ENCODE measurements at places on chromosomes 12 and 14.

GRCh38 chr12:115710104-115710564, 567.4 kb downstream of the MED13L start:
- no peak for DNase-seq

- DNase-seq = no peak
Measured at GRCh38 chr12:84648425-84648824, 264.2 kb downstream of the SLC6A15 start.

DNA sequence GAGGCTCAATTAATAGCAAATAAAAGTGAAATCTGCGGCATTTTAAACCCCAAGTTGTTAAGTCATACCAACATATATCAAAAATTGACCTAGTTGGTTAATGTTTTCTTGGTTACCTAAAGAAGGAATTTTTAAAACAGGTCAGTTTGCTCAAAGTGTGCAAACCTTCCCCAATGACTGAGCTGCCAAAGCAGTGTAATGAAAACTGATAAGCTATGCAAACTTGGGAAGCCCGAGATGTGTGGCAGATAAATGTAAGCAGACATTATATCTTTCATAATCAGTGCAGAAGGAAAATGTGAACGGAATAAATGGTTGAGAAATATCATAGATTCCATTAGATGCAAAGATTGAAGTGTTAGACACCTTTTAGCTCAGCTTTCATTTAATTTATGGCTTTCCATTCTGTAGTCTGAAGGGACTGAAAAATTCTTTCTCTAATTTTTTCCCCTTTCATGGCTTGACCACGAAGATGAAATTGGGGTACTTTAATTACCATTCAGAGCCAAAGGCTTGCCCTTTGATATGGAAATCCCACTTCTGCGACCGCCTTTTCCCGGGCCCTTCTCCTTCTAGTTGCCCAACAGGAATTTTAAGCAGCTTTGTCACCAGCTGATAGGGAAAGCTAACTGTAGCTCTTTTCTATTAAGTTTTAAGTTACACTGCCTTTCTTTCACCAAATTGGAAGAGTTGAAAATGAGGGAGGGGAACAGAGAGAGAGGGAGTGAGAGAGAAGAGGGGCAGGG, 306.6 kb upstream of the SOX5 start:
- DNase-seq = no peak

- no peak for DNase-seq
Measured at GRCh38 chr14:79278798-79279644, 932.3 kb downstream of the DIO2 start.

GRCh38 chr12:109722022-109722720, 8.5 kb downstream of the FAM222A start:
- no peak for DNase-seq

- DNase-seq = peak; percentile 7
Measured at GRCh38 chr12:79927772-79928474, 7.0 kb downstream of the PPP1R12A start.

DNA sequence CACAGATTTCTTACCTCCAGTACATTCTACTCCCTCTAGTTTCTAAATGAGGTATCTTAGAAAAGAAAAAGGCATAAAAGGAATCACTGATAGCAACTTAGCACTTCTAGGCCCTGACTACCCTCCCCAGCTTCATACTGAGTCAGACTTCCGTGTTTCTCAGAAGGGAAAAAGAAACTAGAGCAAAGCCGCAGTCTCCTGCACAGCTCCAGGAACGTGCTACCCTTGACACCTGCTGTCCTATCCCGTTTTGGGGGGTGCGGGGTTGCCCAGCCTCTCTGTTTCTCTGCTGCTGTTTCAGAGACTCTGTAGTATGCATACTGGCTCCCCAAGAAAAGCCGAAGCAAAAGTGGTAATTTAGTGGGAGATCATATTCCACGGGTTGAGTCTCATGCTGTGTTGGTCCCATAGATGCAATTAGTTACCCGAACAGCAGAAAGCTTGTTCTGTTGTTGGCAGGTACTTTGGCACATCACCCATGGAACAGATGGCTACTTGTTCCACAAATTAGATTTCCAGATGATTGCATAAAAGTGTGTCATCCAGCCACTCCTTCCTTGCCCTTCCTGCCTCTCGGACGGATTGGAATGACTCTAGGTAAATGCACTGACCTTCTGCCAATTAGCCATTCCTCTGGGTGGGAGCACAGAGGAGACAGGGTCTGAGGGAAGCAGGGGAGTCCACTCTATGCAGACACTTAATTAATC, 438.1 kb downstream of the FUT8 start:
- DNase-seq = peak; percentile 25

DNA sequence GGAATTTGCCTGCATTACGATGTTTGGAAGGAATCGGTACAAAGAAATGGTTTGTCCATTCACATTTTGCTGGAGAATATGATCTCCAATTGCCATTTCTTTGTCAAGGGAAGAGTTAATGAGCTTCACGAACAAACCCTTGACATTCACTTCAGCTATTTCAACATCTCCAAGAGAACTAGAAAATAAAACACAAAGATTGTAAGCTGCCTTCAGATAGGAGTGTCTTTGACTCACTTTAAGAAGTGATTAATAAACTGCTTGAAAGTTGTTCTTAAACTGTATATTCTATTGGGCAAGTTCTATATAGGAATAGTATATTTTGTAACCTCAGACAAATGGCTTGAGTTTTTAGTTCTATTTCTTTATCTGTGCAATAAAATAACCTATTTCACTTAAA, 26.3 kb downstream of the LMNTD1 start:
- DNase-seq = no peak

- DNase-seq = no peak
Measured at GRCh38 chr12:131287938-131288764, 334.4 kb downstream of the ADGRD1 start.
